NB4 (cell line): ENCODE measurements at places on chromosomes 3 and 15.

DNA sequence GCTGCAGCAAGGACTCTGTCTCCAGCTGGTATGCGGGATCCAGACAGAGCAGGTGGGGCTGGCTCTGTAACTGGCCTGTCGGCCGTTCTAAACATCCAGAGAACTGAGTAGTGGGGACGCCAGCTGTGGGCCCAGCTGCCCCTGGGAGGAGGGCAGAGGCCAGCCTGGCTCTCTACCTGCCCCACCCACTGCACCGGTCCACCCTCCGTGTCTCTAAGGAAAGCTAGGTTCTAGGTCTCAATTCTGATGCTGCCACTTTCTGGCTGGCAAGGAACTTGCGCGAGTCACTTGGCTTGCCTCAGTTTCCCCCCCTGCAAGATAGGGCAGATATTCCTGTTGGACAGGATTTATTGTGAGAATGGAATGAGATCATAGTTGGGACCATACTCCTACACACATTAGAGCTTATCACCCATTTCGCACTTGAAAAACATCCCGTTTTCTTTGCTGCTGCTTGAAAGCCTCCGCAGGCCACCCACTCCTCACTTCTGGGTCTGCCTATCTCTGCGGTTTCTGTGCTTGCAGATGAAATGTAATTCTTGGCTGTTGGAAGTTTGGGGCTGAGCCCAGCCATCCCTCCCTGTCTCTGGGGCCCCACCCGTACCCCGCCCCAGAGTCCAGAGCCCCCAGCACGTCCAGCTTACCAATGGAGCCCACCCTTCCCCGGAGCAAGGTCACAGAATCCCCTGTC lies 65.8 kb downstream of the IQSEC1 start:
- no peak for DNase-seq

DNA sequence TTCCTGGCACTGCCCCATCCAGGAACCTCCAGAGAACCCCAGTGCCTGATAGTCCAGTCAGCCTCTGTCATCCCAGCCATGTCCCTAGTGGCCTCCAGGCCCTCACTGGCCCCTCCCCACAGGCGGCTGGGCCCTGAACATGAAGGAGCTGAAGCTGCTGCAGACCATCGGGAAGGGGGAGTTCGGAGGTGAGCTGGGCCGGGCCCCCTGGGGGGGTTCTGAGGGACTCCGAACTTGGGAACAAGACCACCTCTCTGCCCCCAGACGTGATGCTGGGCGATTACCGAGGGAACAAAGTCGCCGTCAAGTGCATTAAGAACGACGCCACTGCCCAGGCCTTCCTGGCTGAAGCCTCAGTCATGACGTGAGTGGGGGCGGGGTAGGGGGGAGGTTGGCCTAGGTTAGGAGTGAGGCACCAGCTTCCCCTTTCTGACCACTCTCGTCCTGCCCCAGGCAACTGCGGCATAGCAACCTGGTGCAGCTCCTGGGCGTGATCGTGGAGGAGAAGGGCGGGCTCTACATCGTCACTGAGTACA lies 12.0 kb upstream of the LMAN1L start:
- DNase-seq: peak; percentile 74

DNA sequence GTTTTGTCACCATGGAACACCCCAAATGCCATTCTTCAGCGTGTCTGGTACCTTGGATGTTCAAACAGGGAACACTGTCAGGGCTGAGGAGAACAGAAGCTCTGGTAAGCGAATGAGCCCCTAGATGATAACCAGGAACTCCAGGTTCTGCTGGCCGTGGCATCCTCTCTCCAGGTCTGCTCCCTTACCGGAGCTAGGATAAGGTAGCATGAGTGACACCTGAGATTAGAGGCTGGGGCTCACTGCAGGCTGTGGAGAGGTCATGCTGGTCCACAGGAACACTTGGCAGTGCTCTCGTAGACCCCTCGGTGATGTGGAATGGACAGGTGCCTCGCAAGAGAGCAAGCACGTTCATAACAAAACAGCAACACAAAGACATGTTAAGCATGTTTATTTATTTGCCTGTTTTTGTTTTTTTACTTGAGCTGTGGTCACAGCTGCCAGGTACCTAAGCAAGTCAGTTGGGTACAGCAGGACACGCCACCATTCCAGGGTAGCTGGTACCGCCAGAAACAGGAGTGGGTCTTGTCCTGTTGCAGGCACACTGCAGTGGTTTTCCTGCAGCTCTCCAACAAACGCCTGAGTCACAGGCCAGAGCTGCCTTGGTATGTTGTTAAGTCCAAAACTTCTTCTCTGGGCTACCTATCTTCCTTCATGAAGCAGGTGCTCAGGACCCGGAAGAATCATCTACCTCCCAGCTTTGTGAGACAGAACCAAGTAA lies 4.6 kb downstream of the RBM15B start:
- no peak for DNase-seq

- peak; percentile 71 for DNase-seq
These were observed at the start of gene ITGA11 for GRCh38 chr15:68431792-68432401. Gene ITGA11, minus strand, starts transcription at chr15:68432163. Its CDS starts 97 bp downstream, at chr15:68432066.

- DNase-seq: no peak
These were observed 25.9 kb upstream of the CRYBG3 start for GRCh38 chr3:97795951-97796350.

DNA sequence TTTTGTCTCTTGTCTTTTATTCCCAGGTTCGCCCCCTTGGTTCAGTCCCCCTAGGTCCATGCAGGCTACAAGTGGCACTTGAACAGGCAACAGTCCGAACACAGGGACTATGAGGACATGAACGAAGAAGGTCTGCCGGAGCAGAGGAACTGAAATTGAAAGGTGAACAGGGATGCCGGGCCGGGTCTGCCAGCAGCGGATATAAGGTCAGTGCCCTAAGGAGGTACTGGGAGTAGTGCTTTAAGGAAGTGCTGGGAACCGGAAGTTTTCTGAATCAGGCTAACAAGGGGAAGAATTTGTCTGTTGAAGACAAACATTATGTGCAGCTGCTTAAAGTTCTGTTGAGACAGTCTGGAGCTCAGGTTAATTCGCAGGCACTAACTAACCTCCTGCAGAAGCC lies 46.8 kb downstream of the LSM3 start:
- DNase-seq: no peak

DNA sequence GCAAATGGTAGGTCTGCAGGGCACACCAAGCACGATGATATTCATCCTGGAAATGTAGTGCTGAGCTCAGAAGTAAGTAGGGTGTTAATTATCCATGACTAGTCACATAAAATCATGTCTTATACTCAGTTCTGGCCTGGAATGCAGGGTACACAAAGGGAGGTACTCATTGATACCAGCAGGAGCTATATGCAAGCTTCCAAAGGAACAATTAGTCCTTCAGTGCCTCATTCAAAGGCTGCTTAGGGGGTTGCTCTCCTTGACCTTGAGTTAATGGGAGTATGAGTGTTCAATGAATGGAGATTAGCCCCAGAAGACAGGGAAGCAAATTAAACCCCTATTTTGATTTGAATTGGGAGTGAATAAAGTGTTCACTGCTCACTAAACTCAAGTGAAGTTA lies 38.3 kb downstream of the CNTN6 start:
- no peak for DNase-seq

- no peak for DNase-seq
These were observed 43.6 kb upstream of the CNOT10 start for GRCh38 chr3:32641356-32641755.

- DNase-seq: no peak
These were observed 121.8 kb upstream of the CADM2 start for GRCh38 chr3:84836961-84837360.

- peak; percentile 7 for DNase-seq
These were observed 22.1 kb upstream of the CDIN1 start for GRCh38 chr15:36557364-36557763.

GRCh38 chr3:55968331-55968730 lies 481.2 kb upstream of the WNT5A start:
- no peak for DNase-seq

GRCh38 chr15:82805994-82806406 lies at the start of gene FSD2:
Gene FSD2, minus strand, starts transcription at chr15:82806069. Its CDS starts 18,679 bp downstream, at chr15:82787390.
- DNase-seq: peak; percentile 29

GRCh38 chr3:155983834-155984474 lies 113.5 kb downstream of the GMPS start:
- no peak for DNase-seq

DNA sequence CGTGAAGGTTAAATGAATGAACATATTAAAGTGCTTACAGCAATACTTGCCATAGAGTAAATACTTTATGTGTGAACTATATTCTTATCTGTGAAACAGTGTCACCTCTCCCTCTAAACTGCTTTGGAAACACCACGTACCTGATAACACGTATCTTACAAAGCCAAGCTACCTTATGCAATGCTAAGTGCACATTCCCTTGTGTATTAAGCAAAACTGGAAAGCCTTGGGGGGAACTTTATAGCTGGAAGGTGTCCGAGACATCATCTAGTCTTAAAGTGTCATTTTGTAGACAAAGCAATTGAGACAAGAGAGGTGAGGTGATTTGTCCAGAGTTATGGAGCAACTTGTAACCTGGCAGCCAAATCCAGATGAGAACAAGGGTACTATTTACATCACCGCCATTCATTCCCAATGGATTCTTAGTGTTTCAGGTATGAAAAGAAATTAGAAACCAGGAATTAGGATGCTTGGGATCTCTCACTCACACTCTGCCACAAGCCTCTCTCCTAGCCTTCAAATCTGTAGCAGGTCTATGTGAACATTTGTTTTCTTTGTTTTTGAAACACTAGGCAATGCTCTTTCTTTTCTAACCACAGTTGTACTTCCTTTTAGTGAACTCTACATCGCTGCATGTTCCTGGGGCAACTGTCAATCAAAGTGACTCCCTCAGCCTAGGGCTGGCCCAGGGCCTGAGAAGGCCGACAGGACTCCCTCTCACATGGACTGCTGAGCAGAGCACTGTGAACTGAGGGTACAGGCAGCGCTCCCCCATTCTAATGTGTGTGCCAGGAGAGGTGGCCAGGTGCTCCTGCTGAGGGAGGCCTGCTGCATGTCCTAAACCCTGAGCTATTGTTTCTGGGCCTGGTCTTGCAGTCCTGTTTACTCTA lies 13.9 kb upstream of the MGLL start:
- no peak for DNase-seq

DNA sequence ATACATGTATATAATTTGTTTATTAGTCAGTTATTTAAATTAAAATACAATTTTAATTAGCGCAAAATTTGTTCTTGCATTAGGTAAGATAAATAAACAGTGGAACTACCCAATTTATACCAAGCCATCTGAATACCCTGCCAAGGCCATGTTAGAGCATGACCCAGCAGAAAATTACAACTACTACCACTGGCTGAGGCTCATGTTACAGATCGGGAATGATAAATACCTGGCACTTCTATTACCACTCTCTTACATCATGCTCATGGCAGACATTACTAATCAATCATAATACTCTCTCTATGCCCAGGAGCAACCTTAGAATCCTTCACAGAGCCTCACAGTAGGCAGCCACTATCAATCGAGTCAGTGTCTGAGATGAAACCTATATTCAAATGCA lies 21.2 kb upstream of the LMOD3 start:
- DNase-seq: no peak
